SJSA1 (cell line): ENCODE measurements at places on chromosomes 16 and 17. TPM values are rescaled to one million over a fixed set of nuclear protein-coding genes. Genes with fewer than 3 reads are reported as not detected.
A peak's percentile ranks its signal among the peaks of the same experiment; 100 is the strongest.

DNA sequence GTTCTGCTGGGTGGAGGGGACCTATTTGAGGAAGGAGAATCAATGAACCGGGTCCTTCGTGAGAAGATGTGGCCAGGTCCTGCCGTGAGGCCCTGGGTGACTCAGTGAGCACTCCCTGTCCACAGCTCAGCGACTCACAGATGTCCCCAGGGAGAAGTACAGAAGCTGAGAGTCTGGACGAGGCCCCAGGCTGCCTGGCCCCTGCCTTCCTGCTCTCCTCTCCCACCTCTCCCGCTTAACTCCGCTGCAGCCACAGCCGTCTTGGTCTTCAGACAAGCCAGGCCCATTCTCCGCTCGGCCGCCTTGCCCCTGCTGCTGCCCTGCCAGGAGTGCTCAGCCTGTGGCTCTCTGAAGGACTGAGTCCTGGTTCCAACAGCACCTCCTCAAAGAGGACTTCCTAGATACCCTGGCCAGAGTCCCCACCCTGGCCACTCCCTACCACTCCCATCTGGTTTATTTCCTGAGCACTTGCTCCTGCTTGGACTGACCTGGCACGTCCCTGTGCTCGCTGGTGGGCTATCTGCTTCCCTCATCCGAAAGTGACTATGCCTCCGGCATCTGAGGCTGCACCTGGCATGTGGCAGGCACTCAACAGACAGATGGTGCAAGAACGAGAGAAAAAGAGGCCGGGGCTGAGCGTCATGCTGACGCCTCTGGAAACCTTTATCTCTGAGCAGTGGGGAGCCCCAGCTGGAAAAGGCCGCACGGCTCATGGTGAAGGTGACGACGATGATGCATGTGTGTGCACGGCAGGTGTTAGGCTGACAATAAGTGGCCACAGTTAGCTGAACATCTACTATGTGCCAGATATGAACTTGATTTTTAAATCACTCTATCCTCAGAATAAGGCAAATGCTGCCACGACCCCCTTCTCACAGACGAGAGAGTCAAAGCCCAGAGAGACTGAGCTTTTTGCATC is 9.2 kb upstream of the TNFRSF13B start:
- no peak for DNase-seq

GRCh38 chr17:36950027-36950426 is 1.3 kb downstream of the AATF start:
- DNase-seq = no peak

- DNase-seq = no peak
Measured at GRCh38 chr16:84397090-84397489, 28.8 kb downstream of the ATP2C2 start.

- peak; percentile 93 for DNase-seq
Measured at GRCh38 chr17:17921192-17922069, 50.8 kb downstream of the TOM1L2 start.

DNA sequence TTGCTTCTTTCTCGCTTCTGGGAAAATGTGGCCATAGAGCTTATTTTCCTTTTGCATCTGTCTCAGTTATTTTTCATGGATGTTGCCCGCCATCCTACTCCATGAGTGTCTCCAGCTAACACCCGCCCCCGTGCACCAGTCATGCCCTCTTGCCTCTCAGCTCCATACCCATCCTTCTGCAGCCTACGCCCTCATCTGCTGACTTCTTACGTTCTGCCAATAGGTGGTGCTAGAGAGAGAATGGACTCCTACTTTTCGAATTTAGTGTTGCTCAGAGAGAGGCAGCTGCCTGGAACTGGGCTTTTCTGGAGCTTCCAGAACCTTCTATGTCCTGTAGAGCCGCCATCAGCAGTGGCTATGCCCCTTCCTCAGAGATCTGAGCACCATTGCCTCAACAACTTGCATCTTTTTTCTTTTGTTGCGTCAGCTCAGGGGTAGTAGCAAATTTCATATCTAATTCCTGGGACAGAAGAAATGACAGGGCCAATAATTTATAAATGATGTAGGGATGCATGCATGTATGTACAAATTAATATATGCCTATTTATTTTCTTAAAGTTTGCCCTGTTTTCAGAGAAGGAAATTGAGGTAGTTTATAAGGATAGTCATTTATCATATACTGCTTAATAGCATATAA is 119.7 kb upstream of the MYOCD start:
- peak; percentile 54 for DNase-seq

DNA sequence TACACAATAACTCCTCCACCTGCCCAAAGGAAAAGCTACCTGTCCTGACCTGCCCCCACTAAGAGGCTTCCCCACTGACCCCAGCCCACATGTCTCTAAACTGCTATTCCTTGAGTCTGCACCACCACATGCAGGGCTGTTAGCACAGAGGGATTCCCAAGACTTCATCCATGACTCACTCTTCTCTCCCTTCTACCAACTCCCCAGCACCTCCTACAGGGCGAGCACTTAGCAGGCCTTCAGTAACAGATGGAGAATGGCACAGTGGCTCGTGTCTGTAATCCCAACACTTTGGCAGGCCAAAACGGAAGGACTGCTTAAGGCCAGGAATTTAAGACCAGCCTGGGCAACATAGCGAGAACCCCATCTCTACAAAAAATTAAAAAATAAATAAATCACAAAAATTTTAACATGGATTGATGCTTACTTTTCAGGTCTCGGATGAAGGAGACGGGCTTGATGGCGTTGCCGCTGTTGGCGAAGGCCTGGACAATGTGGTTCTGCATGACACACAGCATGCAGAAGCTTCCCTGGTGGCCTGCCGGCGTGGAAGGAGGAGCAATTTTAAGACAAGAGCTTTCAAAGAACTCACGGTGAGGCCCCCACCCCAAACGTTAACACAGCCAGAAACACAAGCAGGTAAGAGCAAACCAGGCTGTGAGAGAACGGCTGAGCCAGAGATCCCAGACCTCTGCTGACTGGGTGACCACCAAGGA is 12.0 kb downstream of the USP36 start:
- DNase-seq = no peak

- no peak for DNase-seq
Measured at GRCh38 chr16:67919622-67920221, 11.9 kb downstream of the CTRL start.

DNA sequence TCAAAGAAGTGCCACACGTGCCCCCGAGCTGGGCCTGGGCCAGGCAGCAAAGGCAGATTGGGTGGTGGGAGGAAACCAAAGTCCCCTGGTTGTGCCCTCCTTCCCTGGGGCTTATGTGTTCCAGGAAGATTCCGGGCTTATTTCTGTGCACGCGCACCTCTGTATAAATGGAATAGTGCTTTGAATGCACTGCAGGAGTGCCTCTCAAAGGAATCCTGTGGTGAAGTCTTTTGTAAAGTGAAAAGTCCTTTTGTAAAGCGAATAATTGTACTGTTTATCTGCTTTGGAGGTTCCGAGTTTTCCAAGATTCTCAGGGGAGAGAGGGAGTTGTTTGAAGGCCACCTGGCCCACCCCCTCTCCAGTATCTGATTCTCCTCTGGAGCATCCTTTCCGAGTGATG is 26.8 kb downstream of the C17orf75 start:
- no peak for DNase-seq

DNA sequence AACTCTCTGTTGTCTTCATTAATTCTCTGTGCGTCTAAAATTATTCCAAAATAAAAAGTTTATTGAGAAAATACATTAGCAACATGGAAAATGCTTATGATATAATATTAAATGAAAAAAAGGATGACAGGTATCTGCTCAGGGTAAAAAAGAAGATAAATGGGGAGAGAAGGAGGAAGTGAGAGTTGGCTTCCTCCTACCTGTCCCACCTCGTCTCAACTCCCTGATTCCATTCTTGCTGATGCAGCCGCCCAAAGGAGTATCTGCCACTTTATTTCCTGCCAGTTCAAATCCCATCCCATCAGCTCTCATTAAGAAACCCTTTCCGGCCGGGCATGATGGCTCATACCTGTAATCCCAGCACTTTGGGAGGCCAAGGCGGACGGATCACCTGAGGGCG is 72.5 kb upstream of the ALOX12 start:
- no peak for DNase-seq

DNA sequence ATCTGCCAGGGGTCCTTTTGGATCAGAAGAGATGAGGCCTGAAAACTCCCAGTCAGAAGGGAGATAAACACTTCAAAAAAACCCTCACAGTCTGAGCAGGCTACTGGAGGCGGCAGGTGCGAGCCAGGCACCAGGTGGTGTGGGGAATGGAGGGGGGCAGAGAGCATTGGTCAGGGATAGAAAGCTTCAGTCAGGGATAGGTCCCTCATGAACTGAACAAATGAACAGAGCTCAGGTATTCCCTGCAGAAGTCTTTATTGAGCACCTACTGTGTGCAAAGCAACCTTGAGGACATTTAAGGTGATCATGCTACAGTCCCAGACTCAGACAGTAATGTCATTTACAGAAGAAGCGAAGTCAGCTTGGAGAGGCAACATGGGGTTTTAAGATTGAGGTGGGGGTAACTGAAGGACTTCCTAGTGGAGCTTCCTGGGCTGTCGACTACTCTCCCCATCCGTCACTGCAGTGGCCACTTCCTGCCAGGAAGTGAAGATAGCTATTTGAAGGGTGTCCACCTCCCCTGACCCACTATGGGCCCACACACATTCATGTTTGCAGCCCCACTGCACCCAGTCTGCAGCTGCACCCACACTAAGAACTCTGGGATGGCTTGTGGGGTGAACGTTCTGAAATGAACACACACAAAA is 3.2 kb downstream of the KIFC3 start:
- no peak for DNase-seq

DNA sequence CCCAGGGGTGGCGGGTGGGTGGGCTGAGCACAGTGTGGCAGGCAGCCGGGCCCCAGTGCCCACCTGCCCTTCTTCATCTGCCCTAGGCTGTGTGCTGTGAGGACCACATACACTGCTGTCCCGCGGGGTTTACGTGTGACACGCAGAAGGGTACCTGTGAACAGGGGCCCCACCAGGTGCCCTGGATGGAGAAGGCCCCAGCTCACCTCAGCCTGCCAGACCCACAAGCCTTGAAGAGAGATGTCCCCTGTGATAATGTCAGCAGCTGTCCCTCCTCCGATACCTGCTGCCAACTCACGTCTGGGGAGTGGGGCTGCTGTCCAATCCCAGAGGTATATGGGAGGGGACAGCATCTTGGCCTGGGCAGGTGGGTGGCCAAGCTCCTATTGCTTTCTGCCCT is 6.4 kb downstream of the GRN start:
- no peak for DNase-seq

- no peak for DNase-seq
Measured at GRCh38 chr16:86085161-86085611, 186.2 kb downstream of the IRF8 start.

DNA sequence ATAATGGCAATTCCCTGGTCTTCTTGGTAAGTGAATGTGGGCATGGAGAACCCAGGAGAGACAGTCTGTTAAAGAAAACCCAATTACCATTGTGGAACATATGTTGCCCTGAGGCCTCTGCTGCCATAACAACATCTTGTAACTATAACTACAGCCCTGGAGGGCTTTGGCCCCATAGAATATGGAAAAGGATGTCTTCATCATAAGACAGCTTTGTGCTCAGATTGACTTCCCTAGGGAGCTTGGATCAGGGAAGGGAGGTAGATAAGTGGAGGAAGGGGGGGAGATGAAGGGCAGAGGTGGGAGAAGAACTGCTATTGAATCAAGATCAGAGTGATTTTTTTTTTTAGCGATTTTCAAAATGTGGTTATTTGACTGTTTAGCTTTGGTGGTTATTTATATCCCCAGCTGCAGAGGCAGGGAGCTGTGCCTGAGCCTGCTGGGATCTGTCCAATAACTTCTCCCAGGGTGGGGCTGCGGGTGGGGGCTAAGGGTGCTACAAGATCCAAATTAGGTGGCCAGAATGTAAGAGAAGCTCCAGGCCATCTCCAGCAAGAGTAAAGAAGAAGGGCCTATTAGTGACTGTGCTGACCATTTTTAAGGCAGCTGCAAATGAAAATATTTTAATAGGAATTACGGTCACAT is 5.3 kb upstream of the KAT7 start:
- no peak for DNase-seq

- DNase-seq = peak; percentile 53
Measured at GRCh38 chr16:11955713-11956123, 9.3 kb upstream of the TNFRSF17 start.

DNA sequence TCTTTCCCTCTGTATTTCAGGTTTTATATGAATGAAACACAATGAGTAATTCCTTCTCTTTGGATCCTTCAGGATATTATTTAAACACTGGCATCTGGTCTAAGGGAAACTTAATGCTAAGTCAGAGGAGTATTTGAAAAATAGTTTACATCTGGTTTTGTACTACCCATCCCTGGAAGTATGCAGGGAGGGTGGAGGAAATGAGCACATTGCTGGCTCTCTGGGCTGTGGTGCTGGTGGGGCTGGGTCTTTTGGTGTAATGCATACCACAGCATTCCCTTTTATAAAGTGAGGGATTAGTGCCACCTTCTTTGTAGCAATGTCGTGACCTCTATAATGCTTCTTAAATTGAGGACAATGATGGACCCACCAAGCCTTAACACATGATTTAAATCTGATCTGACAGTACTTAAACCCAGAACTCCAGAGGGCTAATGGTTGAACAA is 105.5 kb upstream of the AXIN2 start:
- no peak for DNase-seq

GRCh38 chr16:1333854-1334700 is 632 bp downstream of the BAIAP3 start:
- DNase-seq = no peak

- no peak for DNase-seq
Measured at GRCh38 chr17:41907633-41908539, 10.9 kb downstream of the ACLY start.

DNA sequence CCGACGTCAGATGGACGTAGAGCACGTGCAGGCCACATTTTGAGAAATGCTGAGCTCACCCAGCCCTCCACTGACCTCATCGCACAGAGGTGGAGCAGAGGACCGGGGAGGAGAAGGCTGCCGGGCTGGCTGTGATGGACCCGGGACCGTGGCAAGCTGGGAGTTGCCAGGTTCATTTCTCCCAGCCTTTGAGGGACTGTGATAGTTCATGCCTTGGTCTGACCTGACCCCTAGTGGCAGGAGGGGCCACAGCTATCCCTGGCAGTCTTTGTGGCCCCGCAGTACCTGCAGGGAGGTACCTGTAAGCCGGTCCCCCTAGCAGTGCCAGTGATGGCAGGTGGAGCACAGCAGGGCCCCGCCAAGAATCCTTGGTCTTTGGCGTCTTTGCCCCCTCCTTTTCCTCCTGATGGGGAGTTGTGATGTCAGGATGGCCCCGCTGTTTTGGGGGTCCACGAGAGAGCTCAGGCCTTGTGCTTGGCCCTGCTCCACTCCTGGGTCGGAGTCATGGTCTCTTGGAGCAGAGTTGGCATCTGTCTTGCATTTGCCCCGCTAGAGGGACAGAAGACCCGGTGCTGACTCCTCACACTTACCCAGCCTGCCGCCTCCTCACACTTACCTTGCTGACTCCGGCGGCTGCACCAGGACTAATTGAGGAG is 50.4 kb downstream of the OR1D5 start:
- peak; percentile 60 for DNase-seq

- DNase-seq = no peak
Measured at GRCh38 chr17:8963647-8964258, 1.8 kb downstream of the PIK3R5 start.

- no peak for DNase-seq
Measured at GRCh38 chr16:67490335-67491096, 7.2 kb upstream of the AGRP start.

Gene SSTR5
- total RNA-seq = not detected in 2 replicates

Gene C16orf90
- total RNA-seq = not detected in 2 replicates

Gene SEZ6L2
- total RNA-seq = 13.2 and 13.8 TPM in 2 replicates

Gene NOS2
- total RNA-seq = not detected in 2 replicates

Gene IGF2BP1
- total RNA-seq = 5.0 and 8.7 TPM in 2 replicates

Gene CD300LB
- not detected in 2 replicates for total RNA-seq

Gene SLFN14
- not detected in 2 replicates for total RNA-seq
